ENCODE measurements at places on chromosomes 6 and 20.

- no peak for DNase-seq
Measured at GRCh38 chr6:44105993-44106740, 21.1 kb downstream of the MRPL14 start.

- DNase-seq: no peak
Measured at GRCh38 chr20:17874271-17875105, 94.1 kb downstream of the SNX5 start.

- no peak for DNase-seq
Measured at GRCh38 chr6:24595910-24596525, 50.0 kb downstream of the KIAA0319 start.

GRCh38 chr6:166440106-166440505 lies 57.4 kb upstream of the MPC1 start:
- no peak for DNase-seq

- no peak for DNase-seq
Measured at GRCh38 chr6:105357165-105357564, 45.7 kb downstream of the PREP start.

- no peak for DNase-seq
Measured at GRCh38 chr20:11808841-11809240, 108.9 kb upstream of the BTBD3 start.

DNA sequence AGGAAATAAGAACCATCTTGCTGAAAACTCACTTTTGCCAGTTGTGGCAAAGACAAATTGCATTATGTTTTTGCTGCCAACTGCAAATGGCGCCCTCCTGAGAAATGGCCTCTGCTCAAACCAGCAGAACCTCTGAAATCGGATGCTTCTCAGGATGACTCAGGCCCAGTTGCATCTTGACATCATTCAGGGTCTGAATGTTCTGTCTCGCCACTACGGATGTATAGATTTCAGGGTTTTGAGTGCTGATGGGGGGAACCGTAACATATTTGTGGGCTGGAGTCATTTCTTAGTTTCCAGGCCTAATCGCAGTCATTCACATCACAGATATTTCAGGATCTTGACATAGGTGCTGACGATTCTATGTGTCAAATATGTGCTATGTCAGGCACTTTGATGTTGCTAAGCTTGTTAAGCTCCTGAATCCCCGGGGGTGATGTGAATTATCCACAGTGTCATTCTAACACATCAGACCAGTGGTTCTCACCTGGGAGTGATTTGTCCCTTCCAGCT lies 207.1 kb downstream of the NFATC2 start:
- no peak for DNase-seq

- DNase-seq: peak; percentile 62
Measured at GRCh38 chr6:11043961-11044711, at the start of gene ELOVL2. TSS of gene ELOVL2 (minus strand) at chr6:11044305. CDS start at chr6:11044230, 75 bp downstream.

GRCh38 chr6:52330470-52330869 lies 31.5 kb upstream of the PAQR8 start:
- DNase-seq: no peak

DNA sequence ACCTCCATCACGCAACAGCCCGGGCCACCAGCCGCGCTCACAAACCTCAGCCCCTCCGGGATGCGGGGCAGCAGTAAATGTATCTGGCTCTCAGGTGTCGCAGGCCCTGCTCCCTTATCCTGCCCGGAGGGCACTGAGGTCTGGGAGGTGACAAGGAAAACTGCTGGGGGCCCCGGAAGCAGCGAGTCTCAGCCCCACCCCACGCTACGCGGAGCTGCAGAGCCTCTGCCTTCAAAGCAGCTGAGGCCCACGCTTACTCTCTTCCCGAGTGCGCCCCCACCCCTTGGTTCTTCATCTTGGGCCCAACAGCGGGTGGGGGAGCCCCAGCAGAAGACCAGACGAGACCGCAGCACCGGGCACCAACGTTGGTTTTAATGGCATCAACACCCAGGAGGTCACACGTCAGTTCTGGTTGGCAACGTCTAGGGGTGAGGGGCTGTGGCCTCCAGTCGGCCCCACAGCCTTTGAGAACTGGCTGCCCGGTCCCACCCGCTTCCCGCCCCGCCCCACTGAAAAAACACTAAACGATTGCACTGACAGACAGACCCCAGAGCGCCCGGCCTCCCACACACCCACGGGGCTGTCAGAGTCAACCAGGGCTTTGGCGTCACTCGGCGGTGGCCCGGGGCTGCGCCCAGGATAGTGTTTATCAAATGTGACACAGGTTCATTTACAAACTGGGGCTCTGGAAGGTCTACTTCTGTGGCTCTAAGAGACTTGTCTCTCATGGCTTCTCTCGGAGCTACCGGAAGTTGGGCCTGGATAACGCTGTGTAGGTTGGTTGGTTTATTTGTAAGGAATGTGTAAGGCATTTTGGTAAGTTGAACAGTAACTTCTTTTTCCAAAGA lies 43.7 kb downstream of the DSTN start:
- no peak for DNase-seq

DNA sequence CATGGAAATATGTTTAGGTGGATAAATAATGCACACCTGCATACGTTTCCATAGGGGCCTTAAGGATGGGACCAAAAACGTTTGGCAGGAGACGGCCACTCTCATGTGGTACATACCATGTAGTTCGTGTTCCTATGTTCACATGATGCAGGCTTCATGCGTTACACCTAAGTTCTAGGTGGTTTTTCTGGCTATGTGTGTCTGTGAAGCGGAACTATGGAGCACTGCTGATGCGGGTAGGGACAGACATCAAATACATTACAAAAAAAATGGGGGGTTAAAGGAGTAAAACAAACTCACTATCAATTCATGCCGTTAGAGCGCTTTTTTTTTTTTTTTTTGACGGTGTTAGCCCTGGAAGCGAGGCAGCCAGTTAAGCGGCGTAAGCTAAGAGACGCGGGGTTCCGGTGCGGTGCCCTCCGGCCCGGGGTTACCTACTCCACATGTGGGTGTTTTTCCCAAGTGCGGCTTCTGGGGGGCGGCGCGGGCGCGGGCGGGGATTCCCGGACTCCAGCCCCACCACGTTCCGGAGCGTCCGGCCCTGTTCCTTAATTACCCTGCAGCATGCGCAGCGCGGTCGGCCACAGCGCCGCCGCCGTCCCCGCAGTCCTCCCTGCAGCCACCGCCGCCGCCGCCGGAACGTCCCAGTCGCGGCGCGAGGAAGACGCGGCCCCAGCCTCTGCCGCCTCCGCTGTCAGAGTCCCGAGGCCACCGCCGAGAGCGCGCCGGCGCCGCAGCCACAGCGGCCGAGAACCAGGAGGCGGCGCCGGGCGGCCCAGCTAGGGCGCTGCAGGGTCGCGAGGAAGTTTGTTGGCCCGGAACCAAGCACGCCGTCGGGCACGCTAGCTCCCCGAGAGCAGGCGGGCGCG lies 648 bp downstream of the COL19A1 start:
- DNase-seq: peak; percentile 25

- no peak for DNase-seq
Measured at GRCh38 chr20:34560141-34560523, 1.6 kb downstream of the MAP1LC3A start.

DNA sequence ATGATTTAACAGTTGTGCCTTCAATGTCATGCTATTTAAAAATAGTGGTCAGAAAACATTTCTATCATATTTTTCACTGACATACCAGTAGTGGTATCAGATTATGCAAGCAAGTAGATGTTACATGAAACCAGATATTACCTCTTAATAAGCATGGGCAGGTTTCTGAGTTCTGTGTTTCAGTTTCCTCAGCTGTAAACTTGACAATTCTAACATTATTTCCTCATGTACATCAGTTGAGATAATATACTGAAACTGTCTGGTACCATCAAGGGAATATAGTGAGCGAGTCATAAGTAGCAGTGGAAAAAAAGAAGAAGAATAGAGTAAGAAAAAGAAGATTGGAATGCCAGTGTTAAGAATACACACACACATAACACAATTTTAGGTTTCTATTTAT lies 477.9 kb upstream of the MANEA start:
- no peak for DNase-seq

DNA sequence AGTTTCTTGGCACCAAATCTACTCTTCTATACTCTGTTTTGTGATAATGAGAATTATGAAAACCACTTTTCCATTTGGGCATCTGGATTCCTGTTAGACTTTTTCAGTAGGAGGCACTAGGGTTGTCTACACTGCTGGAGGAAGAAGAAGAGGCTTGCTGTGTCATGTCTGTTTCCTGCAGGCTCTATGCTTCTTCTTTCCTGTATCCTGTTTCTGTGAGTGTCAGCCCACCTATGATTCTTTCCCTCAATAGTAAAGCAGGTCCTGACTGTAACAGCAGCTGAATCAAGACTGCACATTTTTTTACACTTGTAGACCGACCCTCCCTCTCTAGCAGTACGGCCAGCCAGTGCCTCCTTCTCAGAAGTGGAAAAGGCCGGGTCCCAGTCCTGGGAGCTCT lies 603.9 kb downstream of the HDGFL1 start:
- no peak for DNase-seq

Data from HuH-7.5 (cell line).